Stimulated activated CD8-positive, alpha-beta memory T cell treated with anti-CD3 and anti-CD28 coated beads, Interleukin-15, amount 100 ng/mL, for 4 hours (primary cell): ENCODE measurements at places on chromosomes 5 and 9.

DNA sequence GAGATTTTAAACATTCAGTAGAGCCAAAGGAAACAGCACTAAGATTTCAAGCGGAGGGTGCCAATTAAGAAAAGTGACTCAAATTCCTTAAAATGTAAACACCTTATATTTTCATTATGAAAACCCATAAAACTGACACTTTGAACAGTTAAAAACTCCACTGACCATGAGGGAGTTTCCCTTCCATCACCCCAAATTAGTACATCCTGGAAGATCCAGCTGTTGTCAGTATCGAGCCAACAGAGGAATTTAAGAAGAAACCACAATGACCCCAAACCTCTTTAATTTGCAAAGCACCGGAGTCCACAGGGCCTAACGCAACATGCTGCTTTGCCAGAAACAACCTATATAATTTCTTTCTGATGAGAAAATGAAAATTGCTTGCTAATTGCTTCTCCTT, 41.3 kb downstream of the ROR2 start:
- no peak for DNase-seq

GRCh38 chr9:133536536-133536935, 2.0 kb downstream of the ADAMTSL2 start:
- no peak for DNase-seq

GRCh38 chr9:2876320-2876719, 32.4 kb upstream of the PUM3 start:
- no peak for DNase-seq

DNA sequence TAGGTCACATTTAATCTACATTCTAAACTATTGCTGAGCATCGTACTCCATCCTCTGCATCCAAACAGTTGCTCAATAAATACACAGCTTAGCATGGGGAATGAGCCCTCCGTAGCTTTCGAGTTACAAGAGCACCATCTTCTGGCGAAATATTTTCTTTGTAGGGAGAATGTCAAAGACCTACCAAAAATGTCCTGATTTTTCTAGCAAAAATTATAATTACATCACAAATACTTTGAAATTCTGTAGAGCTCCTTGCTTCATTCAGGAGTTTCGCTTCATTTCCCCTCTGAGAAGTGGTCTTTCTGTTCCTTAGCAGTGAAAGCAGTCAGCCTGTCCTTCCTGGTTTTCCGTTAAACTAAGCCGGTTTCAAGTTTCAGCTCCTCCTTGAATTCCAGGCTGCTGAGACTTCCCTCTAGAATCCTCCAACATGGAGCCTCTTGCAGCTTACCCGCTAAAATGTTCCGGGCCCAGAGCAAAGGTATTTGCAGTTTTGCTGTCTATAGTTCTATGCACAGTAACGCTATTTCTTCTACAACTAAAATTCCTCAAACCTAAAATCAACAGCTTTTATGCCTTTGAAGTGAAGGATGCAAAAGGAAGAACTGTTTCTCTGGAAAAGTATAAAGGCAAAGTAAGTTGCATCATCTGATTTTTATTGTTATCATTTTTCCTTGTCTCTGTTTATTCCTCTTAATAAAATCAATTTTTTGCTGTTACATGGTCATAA, at the start of gene GPX8:
Gene GPX8 (plus strand): TSS at position 409 of the 730 bp plus-strand sequence. CDS start 22 bp downstream, at position 431.
- DNase-seq = no peak

GRCh38 chr9:21806644-21807043, 4.2 kb downstream of the MTAP start:
- DNase-seq = no peak

DNA sequence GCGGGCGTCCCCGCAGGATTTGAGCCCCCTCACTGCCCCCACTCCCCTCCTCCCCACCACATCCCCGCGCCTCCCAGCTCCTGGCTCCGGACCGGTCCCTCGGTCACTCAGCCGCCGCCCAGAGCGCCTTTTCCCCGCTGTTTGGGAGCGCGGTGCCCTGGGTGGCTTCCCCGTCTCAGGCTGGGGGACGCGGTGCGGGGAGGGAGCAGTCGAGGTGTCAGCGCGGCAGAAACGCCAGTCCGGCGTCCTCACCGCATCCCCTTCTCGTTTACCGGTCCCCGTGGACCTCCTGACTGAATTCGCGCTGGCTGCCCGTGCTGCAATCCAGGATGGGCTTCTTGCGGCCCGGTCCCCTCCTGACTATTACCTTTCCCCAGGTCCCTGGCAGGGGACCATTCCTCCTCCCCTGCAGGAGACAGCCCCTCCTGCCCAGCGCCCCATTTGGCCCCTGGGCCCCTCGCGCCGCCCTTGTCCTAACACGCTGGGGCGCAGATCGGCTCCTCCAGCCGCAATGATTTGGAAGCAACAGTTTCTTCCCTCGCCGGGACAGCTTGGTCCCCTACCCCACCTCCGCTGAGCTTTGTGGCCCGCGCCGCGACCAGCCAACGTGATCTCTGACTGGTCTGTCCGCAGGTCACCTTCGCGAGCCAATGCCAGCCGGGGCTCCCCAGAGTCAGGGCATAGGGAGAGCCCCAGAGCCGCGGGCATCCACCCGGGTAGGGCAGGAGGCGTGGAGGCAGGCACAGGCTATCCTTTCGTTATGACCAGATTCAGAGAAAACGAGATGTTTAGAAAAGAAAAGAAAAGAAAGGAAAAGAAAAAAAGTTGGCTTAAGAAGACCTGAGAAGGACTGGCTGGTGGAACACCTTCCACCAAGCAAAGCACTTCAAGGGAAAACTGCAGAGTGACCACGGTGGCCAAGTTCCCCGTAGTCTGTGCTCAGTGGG, 1.2 kb downstream of the ANKRD33B start:
- DNase-seq = no peak

GRCh38 chr9:70615464-70616138, 201.1 kb upstream of the KLF9 start:
- DNase-seq = no peak

DNA sequence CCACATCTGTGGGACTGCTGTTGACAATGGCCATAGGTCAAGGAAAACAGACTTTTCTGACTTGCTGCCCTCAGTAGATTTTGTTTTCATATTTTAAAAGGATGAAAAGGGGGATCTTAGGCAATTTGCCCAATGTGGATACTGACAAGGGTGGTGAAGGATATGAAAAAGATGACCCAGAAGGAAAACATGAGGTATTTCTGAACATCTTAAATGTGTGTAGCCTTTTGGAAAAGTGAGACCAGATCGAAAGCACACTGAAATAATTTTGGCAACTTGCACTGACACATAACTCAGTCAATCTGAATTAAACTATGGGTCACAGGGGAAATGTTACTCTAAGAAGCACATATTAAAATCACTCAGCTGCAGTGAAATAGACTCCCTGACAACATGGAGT, 1793.0 kb upstream of the ACO1 start:
- no peak for DNase-seq

GRCh38 chr5:97062046-97062445, 80.4 kb downstream of the LIX1 start:
- no peak for DNase-seq

- DNase-seq = no peak
These were observed 7.2 kb downstream of the NACC2 start for GRCh38 chr9:136087741-136088480.

- no peak for DNase-seq
These were observed 78.8 kb downstream of the GPR21 start for GRCh38 chr9:123112015-123112975.

GRCh38 chr5:72074251-72074650, 33.0 kb upstream of the MAP1B start:
- no peak for DNase-seq

DNA sequence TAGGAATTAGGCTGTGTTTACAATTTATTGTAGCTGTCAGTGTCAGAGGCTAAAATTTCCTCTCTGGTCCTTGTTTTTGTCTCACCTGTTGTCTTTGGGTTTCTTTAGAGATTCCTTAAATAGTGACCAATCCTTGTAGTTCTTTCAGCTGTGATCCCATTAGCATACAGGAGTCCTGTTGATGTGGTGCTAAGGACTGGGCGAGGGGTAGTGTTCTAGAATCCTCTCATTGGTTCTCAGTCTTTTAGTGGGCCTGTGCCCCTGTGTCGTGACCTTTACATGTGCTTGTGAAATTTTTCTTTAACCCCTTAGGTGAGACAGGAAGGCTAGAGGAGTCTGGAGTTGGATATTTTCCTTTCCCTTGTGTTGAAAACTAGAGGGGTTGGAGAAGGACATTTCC, 51.2 kb downstream of the ZNF618 start:
- DNase-seq = no peak

DNA sequence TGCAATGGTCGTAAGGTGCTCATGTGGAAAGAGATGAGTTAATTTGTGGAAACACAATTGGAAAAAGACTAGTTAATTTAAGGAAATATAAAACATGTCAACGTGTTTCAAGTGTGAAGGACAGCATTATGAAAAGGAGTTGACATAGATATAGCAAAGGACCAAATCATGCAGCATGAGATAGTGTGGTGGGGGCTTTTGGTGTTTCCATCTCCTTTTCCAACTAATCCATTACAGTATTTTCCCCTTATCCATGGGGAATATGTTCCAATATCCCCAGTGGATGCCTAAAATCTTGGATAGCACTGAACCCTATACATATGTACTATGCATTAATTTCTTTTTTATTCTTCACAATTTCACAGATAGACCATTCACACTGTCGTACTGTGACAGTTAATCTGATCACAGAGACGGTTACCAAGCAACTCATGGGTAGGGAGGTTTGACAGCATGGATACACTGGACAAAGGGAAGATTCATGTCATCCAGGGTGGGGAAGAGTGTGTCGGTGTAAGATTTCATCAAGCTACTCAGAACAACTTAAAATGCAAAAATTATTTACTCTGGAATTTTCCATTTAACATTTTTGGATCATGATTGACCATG, 238.6 kb downstream of the CDH12 start:
- DNase-seq = no peak

DNA sequence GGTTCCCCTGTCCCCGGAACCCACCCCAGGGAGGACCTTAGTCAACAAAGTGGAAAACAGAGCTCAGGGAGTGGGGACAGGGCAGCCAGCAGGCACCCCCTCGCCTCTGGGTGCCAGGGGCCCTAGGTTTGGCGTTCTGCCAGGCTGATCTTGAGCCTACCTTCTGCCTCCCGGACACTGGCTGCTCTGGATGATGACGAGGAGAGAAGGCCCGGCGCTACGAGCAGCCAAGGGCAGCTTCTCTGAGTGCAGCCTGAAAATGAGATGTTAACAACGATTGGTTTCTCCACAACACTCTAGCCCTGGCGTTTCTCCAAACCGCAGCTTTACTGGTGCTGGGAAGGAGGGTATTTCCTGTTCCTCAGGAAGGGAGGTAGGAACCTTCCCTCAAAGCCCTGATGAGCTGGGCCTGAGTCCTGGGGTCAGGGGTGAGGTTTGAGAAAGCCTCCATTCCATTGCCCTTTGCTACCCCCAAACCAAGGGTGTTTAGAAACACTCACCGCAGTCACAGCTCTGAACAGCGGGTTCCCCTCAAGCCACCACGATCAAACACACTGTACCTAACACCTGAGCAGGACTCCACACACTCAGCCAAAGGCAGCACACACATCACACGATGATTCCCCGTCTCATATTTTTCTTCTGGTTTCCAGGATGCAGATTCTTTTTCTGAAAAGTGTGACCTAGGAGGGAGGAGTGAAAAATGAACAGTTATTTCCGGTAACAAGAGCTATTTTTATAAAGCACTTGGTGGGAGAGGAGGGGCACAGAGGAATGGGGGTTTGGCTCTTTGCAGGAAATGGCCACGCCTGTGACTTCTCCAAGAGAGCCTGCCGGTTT, at the start of gene STING1:
Gene STING1 (minus strand): TSS at position 709 of the 840 bp plus-strand sequence. CDS start 1,054 bp downstream, outside the sequence.
- peak; percentile 24 for DNase-seq

DNA sequence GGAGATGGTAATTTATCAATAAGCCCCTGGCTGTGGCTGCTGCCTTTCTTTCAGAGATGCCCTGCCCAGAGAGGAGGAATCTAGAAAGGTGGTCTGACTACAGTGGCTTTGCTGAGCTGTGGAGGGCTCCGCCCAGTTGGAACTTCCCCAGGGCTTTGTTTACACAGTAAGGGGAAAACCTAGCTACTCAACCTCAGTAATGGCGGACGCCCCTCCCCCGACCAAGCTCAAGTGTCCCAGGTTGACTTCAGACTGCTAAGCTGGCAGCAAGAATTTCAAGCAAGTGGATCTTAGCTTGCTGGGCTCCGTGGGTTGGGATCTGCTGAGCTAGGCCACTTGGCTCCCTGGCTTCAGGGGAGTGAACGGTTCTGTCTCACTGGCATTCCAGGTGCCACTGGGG, 865.4 kb upstream of the ACO1 start:
- DNase-seq = no peak

- DNase-seq = no peak
These were observed 17.0 kb downstream of the C1QTNF2 start for GRCh38 chr5:160353379-160353778.

DNA sequence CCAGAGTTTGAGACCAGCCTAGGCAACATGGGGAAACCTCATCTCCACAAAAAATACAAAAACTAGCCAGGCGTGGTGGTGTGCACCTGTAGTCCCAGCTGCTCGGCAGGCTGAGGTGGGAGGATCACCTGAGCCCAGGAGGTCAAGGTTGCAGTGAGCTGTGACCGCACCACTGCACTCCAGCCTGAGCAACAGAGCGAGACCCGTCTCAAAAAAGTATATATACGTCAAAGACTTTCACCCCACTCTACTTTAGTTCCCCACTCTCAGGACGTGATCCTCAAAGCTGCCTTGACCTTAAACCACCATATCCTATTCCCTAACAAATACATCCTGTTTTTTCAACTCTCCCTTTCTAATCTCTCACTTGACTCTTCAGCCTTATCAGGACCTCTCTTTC, 41.0 kb downstream of the PCDHGC5 start:
- DNase-seq = no peak

DNA sequence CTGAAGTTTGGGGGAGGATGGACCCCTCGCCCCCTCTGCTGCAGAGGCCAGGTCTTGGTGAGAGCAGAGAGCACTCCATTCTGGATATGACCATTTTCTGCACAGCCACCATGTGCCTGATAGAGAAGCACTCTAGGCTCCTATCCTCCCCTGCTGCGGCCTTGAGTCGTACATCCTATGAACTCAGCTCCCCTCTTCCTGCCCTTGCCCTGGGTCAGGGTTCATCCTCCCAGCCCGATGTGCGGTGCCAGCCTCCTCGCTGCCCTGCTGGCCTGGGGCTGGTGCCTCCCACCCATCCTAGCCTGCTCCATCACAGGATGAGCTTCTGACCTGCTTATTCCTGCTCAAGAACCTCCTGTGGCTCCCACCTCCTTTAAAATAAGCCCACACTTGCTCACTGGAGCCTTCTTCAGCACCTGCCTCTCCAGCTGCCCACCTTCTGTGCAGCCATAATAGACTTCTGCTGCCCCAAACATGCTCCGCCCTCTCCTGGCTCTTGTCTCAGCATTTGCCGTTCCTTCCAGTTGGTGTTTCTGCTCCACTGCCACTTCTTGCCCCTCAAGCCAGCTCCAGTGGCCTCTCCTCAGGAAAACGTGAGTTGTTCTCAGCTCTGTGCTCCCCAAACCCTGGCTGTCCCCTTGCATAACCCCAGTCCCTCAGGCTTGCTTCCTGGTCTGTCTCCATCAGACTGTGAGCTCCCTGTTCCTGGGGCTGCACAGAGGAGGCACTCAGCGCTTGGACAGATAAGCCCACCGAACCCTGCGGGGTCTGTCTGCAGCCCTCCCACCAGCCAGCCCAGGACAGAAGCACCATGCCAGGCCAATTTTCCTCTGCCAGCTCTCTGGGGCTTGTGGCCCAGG, 22.3 kb upstream of the TTLL11 start:
- no peak for DNase-seq
